Cortex of kidney (tissue), 1 donor: ENCODE measurements at places on chromosomes 1 and 21.

DNA sequence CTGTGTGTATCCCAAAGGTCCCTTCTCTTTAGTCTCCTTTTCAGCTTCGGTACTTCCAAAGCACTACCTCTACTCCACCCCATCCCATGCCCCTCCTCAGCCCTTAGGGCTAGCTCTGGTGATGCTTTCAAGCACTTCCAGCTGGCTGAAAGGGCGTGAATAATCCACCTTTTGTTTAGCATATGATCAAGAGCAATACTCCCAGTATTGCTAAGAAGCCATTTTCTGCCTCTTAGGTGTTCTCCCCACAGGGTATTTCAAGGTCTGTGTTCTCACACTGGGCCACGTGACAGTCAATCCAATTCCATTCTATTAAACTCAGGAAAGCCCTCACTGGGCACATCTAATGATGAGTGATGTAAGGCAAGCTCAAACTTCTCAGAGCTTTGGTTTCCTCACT lies 298.5 kb upstream of the PROX1 start:
- DNase-seq = no peak

- no peak for DNase-seq
Measured at GRCh38 chr21:42111811-42112210, 40.7 kb downstream of the UMODL1 start.

DNA sequence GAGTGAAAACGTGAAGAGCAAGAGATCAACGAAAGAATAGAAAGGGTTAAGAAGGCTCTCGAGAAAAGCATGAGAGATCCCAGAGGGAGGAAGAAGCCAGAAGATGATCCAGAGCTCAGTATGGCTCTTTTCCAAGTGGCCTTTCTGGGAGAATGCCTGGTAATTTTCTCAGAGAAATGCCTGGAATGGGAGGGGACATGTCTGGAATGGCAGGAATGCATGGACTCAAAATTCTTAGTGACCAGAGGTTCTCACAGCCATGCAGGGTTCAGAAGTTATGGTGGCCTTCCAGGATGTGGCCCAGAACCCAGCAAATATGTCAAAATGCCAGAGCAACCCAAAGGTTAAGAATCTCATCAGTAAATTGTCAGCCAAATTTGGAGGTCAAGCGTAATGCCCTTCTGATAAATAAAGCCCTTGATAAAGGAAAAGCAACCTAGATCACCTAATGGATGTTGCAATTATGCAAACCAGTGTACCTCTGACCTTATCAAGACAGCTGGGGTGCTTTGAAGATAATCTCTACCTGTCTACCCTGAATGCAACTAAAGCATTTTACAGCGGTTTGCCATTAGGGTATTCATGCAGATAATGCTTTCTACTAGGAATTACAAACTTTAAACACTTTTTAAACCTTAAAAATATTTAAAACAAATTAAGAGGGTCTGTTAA lies 53.1 kb downstream of the NBPF6 start:
- no peak for DNase-seq

- DNase-seq = no peak
Measured at GRCh38 chr1:64410217-64410616, 59.7 kb upstream of the CACHD1 start.

DNA sequence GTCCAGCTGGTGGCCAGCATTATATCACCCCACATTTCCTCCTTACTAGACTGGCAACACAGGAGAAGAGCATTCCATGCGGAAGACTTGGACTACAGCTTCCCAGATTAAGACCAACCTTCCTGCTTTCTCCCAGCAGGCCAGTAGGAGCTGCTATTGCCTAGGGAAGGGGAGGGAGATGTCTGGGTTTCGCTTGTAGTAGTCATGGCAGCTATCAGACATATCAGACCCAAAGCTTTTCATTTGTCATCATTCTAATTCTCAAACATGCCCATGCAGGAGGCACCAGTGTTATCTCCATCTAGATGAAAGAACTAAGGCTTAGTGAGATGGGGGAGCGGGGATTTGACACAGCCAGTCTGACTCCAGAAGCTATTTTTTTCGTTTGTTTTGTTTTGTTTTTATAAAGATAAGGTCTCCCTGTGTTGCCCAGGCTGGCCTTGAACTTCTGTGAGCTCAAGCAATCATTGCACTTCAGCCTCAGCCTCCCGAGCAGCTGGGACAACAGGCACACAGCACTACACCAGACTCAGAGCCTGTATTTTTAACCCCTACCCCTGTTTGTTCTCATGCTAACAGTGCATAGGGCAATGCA lies 4.5 kb downstream of the PLA2G2A start:
- DNase-seq = no peak

GRCh38 chr1:205263580-205264190 lies 35.9 kb downstream of the TMCC2 start:
- no peak for DNase-seq

DNA sequence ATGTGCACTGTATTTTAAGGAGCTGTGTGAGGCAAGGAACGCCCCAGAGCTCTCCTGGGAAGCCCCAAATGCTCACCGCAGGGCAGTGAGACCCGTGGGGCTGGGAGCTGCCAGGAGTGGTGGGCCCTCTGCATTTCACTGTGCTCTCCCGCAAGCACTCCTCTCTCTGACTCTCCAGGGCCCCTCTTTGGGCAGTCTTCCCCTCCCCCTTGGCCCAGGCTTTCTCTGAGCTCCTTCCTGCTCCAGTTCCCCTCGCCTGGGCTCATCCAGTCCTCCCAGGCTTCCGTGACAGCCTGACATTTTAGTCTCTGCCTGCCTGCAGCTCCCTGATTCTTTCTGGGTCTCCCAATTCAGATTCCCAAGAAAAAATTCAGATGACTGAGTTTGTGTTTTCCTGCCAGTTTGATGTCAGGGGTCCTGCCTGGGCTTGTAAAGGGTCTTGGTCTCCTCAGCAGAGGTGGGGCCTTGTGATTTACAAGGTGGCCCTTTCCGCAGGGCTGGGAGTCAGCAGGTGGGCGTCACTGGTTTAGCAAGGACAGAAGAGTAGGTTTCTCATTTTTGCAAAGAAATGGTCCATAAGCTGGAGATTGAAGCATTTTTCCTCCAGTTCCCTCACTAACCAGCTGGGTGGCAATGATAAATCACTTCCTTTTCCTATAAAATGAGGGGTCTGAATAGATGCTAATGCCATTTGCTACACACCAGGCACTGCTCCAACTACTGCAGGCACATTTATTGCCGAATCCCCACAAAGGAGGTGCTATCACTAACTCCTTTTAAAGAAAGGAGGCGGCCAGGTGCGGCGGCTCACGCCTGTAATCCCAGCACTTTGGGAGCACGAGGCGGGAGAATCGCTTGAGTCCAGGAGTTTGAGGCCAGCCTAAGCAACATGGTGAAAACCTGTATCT lies 1.9 kb upstream of the CA6 start:
- DNase-seq = no peak

DNA sequence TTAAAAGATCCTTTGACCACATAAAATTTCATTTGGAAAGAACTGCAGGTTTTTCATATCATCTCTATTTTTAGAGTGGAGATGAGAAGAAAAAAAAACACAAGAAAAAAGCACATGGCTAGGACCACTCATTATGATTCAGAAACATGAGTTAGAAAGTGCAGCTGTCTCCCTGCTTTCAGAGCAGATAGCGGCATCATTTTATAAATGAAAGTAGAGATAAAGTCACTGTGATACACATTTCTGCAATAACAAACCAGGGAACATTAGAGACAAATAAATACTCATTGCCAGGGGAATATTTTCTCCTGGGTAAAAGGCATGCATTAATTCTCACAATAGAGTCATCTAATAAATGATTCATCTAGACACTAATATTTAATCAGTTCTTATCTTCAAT lies 87.5 kb upstream of the PLPPR4 start:
- DNase-seq = no peak

- DNase-seq = no peak
Measured at GRCh38 chr1:26399034-26399433, 11.6 kb upstream of the LIN28A start.

DNA sequence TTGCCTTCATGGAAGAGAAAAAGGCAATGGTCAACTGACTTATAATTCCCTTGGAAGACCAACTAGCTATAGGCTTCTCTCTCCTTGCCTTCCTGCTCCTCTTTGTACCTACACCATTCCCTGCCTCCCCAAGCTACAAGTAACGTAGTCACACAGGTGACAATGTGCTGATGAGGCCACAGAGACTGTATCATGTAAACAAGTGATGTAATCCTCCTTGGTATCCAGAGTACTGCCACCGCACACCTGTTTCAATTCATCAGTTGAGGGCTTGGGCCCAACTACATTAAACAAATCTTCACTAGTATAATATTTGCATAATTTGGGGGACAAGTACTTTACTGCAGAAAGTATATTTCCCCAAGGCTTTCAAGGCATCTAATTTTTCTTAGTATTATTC lies 76.4 kb upstream of the SCYL3 start:
- no peak for DNase-seq

- DNase-seq = no peak
Measured at GRCh38 chr1:33792216-33792615, 71.7 kb upstream of the HMGB4 start.

- DNase-seq = no peak
Measured at GRCh38 chr1:202959276-202959620, 1.1 kb upstream of the ADIPOR1 start.

DNA sequence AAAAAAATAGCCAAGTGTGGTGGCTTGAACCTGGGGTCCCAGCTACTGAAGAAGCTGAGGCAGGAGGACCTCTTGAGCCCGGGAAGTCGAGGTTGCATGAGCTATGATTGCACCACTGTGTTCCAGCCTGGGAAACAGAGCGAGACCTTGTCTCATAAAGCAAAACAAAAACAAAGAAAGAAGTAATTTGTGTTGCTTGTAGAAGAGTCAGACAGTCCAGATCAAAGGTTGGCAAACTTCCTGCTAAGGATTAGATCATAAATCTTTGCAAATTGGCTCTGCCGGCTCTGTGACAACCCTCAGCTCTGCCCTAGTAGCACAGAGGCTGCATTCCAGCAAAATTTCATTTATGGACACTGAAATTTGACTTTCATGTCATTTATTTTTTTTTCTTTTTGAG lies 19.0 kb upstream of the MFN2 start:
- DNase-seq = no peak

GRCh38 chr1:224495866-224496265 lies 61.3 kb upstream of the WDR26 start:
- no peak for DNase-seq

DNA sequence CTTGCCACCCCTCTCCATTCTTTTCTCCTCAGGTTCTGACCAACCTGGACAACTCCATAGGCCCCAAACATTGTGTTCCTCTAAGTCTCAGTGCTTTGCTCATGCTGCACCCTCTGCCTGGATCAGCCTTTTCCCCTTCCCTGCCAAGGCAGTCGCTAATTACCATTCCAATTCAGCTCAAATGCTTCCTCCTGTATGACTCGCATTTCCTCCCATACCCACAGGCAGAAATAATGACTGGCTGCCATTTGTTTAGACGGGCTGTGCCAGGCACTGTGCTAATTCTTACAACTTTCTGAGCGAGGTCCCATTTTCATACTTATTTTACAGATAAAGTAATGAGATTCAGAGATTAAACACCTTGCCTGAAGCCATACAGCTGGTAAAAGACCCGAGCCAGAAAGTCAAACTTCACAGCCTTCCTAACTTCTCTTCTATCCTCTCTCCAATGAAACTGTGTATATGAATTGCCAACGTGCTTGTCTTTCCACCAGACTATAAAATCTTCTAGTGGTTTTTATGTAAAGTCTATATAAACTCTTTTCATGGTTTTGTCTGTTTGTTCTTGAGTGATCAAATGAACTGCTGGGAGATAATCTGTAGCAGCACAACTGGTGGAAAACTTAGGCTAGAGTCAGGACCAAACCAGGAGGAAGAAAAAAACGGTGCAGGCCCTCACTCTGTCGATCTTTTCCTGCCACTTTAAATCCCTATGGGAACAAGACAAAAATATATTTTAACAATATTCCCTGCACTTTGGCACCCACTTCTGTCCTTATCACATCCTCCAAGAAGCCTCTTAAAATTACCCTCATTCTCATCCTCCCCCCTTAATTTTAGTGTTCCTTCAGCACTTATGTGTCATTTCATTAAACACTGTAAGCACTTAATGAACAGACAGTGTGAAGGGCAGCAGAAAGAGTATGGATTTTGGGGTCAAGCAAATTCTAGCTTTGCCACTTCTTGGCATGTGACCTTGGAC lies 33.7 kb downstream of the RAB3B start:
- DNase-seq = no peak

GRCh38 chr1:225428068-225428880 lies 436 bp upstream of the LBR start:
- DNase-seq = peak; percentile 86

DNA sequence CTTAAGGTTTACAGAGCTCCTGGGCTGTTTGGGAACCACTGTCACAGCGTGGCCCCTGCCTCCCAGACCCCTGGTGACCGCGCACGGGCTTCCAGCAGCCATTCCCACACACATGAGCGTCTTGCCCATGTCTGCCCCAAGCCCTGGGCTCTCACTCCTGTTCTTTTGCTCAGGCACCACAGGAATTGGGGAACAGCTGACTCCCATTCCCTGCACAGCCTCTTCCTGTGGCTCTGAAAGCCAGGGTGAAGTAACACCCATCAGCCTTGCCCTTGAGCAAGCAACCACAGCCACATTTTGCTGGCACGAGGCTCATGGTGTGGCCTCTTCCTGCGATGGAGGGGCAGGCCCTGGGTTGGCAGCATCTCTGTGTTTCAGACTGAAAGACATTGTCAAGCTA lies 14.3 kb upstream of the GPR157 start:
- DNase-seq = no peak

DNA sequence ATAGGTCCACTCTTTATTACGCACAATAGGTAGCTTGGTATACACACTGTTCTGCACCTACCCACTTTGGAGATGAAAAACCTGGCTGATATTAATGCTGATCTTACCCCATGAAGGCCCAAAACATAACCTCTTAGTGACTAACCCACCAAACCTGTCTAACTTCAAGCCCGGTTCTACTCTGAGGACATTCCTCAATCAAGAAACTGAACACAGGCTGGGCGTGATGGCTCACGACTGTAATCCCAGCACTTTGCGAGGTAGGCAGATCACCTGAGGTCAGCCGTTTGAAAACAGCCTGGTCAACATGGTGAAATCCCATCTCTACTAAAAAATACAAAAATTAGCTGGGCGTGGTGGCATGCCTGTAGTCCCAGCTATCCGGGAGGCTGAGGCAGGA lies 50.5 kb downstream of the EYA3 start:
- no peak for DNase-seq

GRCh38 chr1:38791892-38792291 lies 67.7 kb downstream of the RRAGC start:
- DNase-seq = no peak

GRCh38 chr1:168989985-168990384 lies 116.5 kb upstream of the ATP1B1 start:
- no peak for DNase-seq
